ENCODE measurements at places on chromosomes 12 and 14.

DNA sequence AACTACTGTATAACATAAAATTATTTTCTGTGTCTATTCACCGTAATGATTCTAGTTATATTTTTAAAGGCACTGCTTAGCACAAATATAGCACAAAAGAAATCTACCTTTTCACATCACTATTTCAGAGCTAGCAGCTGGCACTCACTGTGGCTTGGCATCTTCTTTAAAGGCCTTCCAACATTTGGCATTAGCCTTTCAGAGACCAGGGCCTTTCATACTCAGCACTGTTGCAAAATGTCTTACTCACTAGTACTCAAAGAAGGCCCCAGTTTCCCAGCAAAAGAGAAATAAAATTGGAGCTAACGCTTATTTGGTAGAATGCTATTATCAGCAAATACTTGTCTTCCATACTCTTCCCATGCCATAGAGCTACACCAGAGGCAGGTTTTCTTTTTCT is 238.4 kb downstream of the MED13L start:
- no peak overlapping the region for H3K27ac ChIP-seq
- H3K4me1 ChIP-seq = no peaks in the 10 kb centered on the region
- H3K36me3 ChIP-seq = no peaks in the 10 kb centered on the region
- H3K27me3 ChIP-seq = no peaks in the 10 kb centered on the region

GRCh38 chr14:76085358-76085757 is 66.4 kb upstream of the GPATCH2L start:
- DNase-seq = no peak
- no peaks in the 10 kb centered on the region for H3K27me3 ChIP-seq
- no peaks in the 10 kb centered on the region for H3K36me3 ChIP-seq

DNA sequence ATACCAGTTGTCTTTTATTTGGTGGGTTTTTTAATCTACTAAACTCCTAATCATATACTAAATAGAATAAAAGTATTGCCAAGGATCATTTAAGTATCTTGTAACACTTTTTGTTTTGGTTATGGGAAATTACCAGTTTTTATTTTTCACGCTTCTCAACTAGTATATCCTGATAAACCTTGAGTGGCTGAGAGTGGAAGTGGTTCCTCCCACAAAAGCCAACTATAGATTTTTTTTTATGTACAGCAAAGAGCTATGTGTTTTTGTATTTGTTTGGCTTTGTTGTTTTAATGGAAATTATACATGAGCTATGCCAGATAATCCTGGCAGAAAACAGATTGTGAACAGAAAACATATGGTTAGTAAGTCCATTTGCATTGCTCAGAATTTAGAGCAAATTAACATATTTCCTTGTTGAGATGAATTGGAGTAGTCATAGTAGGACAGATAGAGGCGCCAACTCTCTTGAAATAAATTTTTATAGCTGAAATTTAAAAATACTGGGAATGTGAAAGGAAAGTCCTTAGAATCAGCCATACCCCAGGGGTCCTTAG is 60.9 kb upstream of the PSMA6 start:
- H3K27ac ChIP-seq = no peak overlapping the region
- H3K4me3 ChIP-seq = no peak overlapping the region
- peaks cover 20% of the 10 kb centered on the region for H3K4me1 ChIP-seq
- no peaks in the 10 kb centered on the region for H3K27me3 ChIP-seq

DNA sequence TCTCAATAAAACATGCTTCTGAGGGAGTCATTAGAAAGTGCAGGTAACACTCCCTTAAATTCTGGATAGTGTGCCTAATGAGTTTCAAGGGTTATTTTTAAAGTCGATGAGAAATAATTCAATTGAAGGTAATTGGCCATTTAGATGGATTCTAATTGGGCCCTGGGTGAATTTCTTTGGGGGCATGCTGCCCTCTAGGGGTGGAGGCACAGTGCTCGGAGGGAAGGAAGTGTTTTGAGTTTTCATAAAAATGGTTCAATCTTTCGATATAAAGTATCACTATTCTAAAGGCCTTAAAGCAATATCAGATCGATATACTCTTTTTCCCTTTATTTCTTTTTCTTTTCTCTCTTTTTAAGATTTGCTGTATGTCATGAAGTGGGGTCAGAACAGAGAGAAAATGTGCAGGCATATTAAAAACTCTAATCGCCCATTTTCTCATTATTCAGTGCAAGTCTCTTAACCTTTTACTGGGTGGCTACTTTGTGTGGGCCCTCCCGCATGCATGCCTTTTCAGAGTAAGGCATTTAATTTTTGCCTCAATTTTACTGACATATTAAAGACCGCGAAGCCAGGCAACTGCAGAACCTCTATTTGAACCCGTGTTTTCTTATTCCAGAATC is 25.5 kb downstream of the NKX2-8 start:
- H3K4me3 ChIP-seq = no peak overlapping the region
- H3K36me3 ChIP-seq = no peaks in the 10 kb centered on the region
- no peaks in the 10 kb centered on the region for H3K4me1 ChIP-seq
- H3K27me3 ChIP-seq = peaks cover 14% of the 10 kb centered on the region

GRCh38 chr12:45415393-45415817 is 199.5 kb downstream of the ANO6 start:
- H3K27ac ChIP-seq = no peak overlapping the region
- DNase-seq = no peak
- no peak overlapping the region for H3K4me3 ChIP-seq
- H3K27me3 ChIP-seq = no peaks in the 10 kb centered on the region

DNA sequence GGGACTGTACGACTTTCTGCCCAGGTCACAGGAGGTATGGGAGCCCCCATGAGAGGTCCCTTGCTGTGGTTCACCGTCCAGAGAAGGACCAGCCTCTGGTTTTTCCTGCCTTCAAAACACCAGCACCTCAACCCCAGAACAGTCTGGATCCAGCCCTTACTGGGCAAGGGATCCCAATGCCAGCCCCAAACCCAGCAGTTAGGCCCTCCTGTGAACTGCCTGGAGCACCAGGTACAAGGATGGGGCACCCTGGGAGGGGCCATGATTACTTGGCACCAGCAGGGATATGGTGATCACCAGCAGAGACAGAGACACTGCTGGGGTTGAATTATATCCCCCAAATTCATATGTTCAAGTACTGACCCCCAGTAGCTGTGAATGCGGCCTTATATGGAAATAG is 20.0 kb downstream of the ANHX start:
- no peak overlapping the region for H3K4me3 ChIP-seq
- DNase-seq = no peak
- H3K4me1 ChIP-seq = no peaks in the 10 kb centered on the region
- H3K27ac ChIP-seq = no peak overlapping the region
- no peaks in the 10 kb centered on the region for H3K36me3 ChIP-seq

GRCh38 chr12:90908465-90908864 is 46.5 kb downstream of the CCER1 start:
- H3K4me3 ChIP-seq = no peak overlapping the region
- no peaks in the 10 kb centered on the region for H3K36me3 ChIP-seq
- H3K4me1 ChIP-seq = no peaks in the 10 kb centered on the region
- H3K27me3 ChIP-seq = no peaks in the 10 kb centered on the region
- no peak for DNase-seq

All from activated naive CD4-positive, alpha-beta T cell treated with anti-CD3 and anti-CD28 coated beads, Interleukin-2, amount 10 ng/mL, durations not matched to agents 7 days and 5 days (primary cell).